ENCODE measurements at places on chromosomes 3 and 15. TPM values are rescaled to one million over a fixed set of nuclear protein-coding genes. Genes with fewer than 3 reads are reported as not detected.

The LTF gene
- 0.23 TPM for total RNA-seq

- no peak for DNase-seq
These were observed 133.5 kb upstream of the STT3B start for GRCh38 chr3:31399271-31399670.

- DNase-seq, result no peak
These were observed 161.1 kb downstream of the CACNA2D3 start for GRCh38 chr3:54283470-54283869.

DNA sequence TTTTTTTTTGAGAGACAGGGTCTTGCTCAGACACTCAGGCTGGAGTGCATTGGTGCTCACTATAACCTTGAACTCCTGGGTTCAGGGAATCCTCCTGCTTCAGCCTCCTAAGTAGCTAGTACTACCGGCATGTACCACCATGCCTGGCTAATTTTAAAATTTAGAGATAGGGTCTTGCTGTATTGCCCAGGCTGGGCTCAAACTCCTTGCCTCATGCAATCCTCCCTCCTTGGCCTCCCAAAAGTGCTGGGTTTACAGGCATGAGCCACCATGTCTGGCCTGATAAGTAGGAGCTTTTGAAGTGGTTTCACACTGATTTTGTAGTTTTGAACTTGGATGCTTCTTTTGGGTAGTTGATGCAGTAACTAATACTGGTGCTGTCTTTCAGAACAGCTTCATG, 7.8 kb downstream of the MAP2K1 start:
- peak; percentile 20 for DNase-seq
